ENCODE measurements at places on chromosomes 12 and 14.

DNA sequence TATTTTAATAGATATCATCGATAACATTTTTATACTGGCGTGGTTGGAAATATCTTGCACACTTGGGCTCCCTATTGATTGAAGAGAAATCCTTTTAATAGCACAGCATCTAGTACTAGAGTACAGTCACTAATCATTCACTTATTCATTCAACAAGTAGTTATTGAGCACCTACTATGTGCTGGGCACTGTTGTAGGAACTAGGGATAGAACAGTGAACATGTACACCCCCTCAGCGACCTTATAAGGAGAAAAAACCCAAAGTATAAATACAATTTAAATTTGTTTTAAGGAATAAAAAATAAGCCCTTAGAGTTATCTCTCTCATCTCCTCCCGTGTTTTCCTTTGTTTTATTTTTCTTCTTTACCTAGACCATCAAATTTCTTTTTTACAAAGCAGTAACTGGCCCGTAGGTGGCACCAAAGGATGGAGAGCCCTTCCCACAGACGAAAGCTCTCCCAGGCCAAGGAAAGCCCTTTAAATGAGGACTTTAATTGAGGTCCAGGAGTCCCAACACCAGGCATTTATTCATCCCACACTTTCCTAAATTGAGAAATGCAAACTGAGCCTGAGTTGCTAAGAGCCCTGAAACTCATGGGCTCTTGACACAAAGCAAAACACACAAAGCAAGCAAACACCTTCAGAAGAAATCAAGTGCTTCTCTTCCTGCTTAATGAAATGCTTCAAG lies 29.0 kb downstream of the PEBP1 start:
- DNase-seq: no peak

- DNase-seq: no peak
Observed at GRCh38 chr14:39593377-39593776, 161.1 kb upstream of the FBXO33 start.

GRCh38 chr12:119544765-119545625 lies 48.6 kb upstream of the TMEM233 start:
- peak; percentile 75 for DNase-seq

GRCh38 chr12:12792421-12792820 lies 7.0 kb downstream of the APOLD1 start:
- no peak for DNase-seq

DNA sequence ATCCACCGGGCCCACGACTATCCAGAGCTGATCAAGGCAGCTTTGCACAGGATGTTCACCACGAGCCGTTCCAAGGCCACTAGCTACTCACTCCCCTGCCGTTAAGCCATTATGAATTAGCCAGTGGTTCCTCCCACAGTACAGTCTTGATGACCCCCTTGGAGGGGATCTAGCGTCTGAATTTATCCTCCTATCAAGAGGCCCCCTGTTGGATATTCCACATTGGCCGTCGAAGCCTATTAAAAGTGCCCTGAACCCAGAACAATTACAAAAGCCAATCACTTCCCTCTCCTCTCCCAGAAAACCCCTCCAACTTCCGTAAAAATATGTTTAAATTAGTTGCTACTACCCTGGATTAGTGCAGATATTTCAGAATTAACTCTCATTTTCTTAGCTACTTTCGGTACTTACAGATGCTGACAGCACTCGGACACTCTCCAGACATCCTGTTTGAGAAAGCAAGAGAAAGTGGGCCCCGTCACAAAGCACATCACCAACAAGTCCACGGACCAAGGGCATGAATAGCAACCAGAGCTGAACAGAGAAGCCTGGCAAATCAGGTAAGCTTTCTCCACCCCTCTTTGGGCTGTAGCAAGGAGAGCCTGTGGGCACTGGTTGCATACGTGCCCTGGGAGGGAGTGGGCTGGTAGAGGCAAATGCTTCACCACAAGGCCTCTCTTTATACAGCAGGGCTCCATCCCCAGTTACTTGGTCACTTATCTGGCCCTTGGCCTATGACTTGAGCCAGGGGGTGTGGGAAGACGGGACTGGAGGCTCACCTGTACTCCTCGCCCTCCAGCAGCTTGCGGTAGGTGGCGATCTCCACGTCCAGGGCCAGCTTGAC lies 5.3 kb downstream of the KRT3 start:
- no peak for DNase-seq

GRCh38 chr12:89280833-89281538 lies 71.3 kb downstream of the DUSP6 start:
- no peak for DNase-seq

DNA sequence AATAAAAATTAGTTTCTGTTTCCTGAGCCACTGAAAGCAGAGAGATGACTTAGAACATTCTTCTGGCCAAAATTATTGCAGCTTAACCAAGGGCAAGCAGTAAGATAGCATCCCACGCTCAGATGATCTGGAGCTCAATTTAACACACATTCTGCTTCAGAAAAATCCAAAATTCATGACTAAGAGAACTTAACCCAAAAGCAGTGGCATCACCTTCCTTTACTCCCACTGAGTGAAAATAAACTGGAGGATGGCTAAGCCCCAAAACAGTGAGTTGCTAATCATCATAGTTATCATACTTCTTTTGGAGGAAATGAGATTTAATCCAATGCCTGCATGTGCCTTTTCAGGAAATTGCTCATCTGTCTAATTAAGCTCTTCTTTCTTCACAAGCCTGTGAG lies 195.4 kb downstream of the DUSP6 start:
- no peak for DNase-seq

DNA sequence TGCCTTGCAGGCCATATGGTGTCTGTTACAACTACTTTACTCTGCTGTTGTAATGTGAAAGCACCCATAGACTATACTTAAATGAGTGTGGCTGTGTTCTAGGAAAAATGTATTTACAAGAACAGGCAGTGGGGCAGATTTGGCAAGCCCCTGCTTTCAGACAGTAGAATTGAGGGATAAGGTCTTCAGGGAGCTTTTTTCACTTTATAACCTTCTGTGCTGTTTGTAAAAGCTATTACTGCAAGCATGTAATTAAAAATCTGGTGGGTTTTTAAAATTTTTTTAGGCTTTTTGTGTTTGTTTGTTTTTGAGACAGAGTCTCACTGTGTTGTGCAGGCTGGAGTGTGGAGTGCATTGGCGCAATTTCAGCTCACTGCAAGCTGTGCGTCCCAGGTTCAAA lies 73.9 kb downstream of the VEZT start:
- DNase-seq: no peak

- no peak for DNase-seq
Observed at GRCh38 chr14:102969901-102970300, 47.4 kb downstream of the AMN start.
